AG04449 (cell line): ENCODE measurements at places on chromosomes 2 and 18.

- DNase-seq = no peak
Measured at GRCh38 chr2:136844546-136844945, 79.2 kb downstream of the THSD7B start.

DNA sequence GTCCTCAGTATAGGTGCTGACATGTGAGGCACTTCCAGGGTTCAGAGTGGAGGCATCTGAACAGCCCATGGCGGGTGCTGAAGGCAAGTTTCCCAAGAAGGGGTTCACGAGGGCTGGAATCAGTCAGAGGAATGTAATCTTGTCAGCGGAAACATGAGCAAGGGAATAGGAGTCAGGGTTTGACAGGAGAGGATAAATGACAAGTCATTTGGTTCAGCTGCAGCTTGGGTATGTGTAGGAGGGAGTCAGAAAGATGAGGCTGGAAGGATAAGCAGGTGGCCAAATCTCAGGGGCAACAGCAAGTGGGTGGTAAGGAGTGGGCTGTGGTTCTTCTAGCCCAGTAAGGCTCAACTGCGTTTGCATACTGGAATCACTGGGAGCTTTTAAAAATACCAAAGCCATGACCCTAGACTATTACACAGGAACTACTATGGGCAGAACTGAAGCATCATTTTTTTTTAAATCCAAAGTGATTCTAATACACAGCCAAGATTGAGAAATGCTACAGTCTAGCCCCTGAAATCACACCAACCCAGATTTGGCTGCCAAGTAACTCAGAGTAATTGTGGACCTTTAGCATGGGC lies 41.8 kb upstream of the NAB1 start:
- peak; percentile 34 for DNase-seq

DNA sequence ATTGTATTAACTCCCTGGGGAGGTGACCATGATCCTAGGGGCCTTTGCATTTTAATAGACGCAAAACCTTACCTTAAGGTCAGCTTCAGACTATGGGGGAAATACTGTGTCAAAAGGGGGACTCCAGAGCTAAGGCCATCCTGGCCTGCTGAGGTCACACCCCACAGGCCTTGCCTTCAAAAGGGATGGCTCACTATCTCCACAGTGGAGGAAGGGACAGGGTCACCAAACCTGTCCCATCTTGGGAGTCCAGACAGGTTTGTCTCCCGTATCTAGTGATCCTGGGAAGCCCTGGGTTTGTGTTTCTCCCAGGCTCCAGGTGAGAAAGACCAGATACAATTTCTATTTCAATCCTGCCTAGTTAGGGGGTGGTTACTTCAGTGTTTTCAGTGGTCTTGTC lies 24.9 kb downstream of the CAPN14 start:
- no peak for DNase-seq

DNA sequence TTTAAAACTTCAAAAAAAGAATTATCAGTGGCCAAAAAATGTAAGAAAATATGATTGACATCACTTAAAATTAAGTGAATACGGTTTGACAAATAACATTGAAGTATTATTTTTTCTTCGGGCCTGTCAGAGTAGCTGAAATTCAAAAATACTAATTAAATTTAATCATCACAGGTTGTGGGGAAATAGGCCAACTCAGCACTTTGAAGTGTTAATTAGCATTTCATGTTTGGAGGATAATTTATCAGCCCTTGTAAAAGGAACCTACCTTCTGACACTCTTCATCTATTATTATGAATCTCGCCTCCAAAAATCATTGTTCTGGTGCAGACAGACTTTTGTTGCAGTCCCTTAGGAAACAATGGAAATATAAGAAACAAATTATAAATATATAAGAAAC lies 17.6 kb upstream of the OR6B3 start:
- no peak for DNase-seq

DNA sequence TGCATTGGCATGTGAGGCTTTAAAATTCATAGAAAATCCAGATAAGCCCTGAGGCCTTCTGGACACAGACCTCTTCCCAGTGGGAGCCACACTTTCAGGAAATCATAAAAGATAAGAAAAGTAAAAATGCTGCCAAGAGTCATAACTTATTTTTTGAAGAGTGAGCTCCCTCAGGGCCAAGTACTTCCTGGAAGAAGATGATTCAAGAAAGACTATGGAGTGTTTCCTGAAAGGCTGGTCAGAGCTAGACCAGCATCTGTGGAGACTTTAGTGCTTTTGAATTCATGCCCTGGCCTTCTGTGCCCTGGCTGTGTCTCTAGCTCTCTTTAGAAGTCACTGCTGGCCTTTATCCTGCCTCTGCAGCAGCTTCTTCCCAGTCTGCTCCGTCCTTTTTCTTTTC lies 6.4 kb upstream of the XDH start:
- no peak for DNase-seq

DNA sequence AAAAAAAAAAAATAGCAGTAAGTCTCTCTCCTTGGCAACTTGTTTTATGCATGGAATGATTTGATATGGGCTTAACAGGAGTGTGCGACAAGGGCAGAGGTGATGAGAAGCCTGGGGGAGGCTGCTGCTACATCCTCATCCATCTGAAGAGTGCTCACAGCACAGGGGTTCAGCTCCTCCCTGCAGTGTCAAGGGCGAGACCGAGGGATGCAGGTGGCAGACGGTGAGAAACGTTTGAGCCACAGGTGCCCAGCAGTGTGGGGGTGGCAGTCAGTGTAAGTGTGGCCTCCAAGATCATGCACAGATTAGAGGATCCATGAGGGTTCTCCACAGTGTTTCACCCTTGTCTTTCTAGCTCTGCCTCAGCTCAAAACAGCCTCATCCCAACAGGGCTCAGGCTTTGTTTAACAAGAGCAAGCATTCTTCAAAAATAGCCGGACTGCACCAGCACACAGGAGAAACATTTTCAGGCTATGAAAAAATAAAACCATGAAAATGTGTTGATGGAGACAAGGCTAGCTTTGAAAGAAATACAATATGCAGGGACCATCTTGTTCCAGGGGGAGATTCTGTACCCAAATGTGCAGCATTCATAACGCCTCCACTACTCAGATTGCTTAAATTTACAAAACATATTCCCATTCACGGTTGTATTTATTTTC lies 324.5 kb upstream of the MYT1L start:
- DNase-seq = no peak
